ENCODE measurements at places on chromosomes 13 and 19.

GRCh38 chr19:15159251-15159650, 41.5 kb downstream of the NOTCH3 start:
- DNase-seq = no peak

GRCh38 chr13:111201304-111201940, 86.3 kb downstream of the ARHGEF7 start:
- no peak for DNase-seq

DNA sequence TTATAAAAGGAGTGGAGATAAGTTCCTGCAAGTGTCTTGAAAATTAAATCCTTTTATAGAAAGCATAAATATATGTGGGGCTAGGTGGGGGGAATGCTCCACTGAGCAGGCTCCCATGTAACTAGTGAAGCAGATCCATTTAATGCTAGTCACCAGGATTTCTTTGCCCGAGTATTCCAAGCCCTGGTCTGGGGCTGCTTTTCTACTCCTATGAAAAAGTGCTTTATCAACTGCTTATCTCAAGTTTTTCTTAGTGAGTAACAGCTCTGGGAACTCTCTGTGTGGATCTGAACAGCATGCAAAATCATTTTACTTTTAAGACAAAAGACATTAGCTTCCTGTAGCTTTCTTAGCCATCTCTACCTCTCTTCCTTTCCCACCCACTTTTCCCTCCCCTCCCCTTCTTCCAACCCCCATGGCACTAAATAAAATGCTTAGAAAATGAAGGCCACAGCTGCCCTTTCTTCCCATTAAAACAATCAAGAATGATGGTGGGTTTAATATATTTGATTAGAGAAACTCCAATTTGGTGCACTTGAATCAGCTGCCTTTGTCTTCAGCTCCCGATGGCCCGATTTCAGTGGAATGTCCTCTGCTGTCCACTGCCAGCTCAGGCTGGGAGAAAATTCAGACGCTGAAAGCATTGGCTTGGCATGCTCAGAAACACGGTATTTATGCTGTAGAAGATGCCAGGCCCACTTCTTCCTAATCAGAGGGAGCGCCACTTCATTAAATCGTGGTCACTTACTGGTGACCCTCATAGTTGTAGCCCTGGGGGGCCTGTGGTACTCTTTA, 475.1 kb downstream of the FOXO1 start:
- no peak for DNase-seq

- DNase-seq = no peak
These were observed 36.7 kb upstream of the CD177 start for GRCh38 chr19:43316591-43317319.

- DNase-seq = no peak
These were observed 33.2 kb upstream of the PEPD start for GRCh38 chr19:33554821-33555220.

GRCh38 chr19:51490676-51491075, 10.9 kb downstream of the SIGLEC12 start:
- no peak for DNase-seq

- no peak for DNase-seq
These were observed 14.4 kb downstream of the SPINT2 start for GRCh38 chr19:38278751-38279150.

- DNase-seq = no peak
These were observed 14.6 kb downstream of the PROSER1 start for GRCh38 chr13:39023316-39023715.

- DNase-seq = no peak
These were observed 828 bp upstream of the PBX4 start for GRCh38 chr19:19619181-19619848.

GRCh38 chr13:37375071-37375470, 223.5 kb downstream of the POSTN start:
- no peak for DNase-seq

- no peak for DNase-seq
These were observed 17.9 kb downstream of the ZNF700 start for GRCh38 chr19:11942843-11943108.

- DNase-seq = no peak
These were observed 61.6 kb downstream of the UNC13A start for GRCh38 chr19:17626456-17627015.

DNA sequence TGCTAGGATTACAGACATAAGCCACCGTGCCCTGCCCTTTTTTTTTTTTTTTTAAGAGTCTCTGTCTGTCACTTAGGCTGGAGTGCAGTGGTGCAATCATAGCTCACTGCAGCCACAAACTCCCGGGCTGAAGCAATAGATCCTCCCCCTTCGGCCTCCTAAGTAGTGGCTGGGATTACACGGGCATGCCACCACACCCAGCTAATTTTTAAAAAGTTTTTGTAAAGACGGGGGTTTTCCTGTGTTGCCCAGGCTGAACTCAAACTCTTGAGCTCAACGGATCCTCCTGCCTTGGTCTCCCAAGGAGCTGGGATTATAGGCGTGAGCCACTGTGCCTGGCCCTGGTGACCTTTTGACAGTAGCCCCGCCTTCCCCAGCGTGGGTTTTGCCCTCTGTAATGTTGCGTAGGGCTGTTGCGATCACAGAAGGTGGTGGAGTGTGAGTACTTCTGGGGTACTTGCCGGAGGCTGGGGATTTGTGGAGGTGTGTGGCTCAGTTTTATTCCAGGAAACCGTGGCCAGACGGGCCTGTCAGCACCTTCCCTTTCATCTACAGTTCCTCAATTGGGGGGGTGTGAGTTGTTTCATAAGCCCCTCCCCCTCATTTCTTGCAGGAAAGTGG, 11.6 kb upstream of the RETN start:
- no peak for DNase-seq

- no peak for DNase-seq
These were observed 40.6 kb downstream of the DPF1 start for GRCh38 chr19:38183251-38183897.

DNA sequence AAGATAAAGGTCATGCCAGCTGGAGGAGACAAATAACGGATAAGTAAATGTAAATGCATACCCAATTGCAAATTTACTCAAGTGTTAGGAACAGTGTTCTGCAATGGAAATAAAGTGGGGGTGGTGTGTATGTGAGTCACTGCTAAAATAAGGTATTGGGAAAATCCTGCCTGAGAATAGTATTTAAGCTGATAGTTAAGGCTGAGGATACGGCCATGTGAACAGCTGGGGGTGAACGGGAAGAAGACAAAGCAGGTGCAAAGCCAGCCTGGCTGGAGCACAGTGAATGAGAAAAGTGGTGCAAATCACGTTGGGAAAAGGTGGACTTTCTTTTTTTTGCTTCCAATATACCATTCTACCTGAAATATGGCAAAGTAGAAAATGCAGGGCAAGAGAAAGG, 242.4 kb upstream of the SLC10A2 start:
- DNase-seq = no peak

DNA sequence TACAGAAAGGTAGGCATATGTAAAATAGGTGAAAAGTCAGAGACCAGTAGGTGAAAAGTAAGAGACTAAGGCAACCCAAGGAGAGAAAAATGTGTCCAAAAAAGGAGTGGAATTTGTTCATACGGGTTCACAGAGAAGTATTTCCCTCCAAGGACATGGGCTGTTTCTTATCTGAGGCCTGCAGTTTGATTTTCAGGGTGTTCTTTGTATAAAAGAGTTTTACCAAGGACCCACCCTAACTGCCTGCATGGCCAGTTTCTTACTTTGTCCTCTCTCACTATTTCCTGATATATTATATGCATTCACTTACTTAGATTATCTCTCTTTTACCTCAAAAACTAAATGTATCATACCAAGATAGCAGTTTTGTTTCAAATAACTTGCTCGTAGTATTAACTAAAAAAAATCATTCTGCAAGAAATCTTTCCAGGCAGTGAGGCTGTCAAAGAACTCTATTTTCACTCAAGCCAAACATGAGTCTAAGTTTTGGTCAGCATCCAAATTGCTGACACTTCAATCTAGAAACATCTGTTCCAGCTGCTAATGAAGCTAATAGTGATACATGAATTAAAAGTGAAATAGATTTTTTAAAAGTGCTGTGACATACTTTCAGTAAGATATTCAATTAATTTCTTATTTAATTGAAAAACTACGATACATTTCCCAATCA, 141.4 kb upstream of the SGCG start:
- DNase-seq = no peak

DNA sequence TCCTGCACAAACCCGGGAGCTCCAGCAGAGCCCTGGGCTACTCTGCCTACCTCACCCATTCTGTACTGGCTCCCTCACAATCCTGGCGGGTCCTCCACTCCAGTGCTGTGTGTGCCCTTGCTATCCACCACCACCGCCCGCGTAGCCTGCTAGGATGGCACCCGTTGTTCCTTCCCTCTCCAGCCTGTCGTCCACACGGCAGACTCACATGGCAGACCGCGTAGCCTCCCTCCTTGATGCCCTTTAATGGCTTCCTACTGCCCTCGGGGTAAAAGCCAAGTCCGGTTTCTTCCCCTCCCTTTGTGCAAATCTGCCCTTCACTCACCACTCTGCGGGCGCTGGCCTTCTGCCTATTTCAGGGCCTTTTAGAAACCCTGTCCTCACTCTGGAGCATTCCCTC, 106.6 kb downstream of the RAB20 start:
- no peak for DNase-seq

DNA sequence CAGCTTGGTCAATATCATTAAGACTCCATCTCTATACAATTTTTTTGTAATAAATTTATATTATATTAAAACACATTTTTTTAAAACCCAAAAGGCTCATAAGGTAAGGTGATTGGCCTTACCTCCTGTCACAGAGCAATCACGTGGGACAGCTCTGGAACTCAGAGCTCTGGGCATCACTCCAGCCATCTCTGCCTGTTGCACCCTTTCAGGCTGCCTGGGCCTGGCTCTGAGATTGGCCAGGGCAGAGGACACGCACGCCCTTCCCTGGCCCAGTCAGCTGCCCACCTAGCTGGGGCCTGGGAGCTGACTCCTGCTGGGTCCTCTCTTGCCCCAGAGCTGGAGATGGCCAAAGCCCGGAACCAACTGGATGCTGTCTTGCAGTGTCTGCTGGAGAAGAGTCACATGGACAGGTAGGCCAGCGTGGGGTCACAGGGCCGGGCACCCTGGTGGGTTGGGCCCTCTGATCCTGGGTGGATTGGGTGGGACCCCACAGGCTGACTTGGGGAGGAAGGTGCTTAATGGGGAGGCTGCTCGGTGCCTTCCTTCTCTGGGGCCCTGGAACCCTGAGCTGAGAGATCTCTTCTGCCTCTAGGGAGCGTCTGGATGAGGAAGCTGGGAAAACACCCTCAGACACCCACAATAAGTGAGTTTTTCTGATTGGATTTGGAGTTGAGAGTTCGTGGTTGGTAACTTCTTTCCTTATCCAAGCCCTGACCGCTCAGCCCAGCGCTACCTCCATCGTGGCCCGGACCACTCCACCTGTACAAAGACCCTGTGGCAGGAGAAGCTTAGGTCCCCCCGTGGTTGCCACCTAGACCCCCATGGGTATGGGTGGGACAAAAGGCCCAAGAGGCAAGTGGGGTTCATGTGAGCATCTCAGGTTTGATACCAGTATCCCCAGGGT, 3.7 kb downstream of the LIN37 start:
- DNase-seq = no peak

- DNase-seq = no peak
These were observed 58.5 kb upstream of the GPR12 start for GRCh38 chr13:26819046-26819445.

GRCh38 chr13:90918536-90918935, 429.0 kb upstream of the MIR17HG start:
- no peak for DNase-seq

- no peak for DNase-seq
These were observed 532.4 kb upstream of the SGCG start for GRCh38 chr13:22648320-22648801.

DNA sequence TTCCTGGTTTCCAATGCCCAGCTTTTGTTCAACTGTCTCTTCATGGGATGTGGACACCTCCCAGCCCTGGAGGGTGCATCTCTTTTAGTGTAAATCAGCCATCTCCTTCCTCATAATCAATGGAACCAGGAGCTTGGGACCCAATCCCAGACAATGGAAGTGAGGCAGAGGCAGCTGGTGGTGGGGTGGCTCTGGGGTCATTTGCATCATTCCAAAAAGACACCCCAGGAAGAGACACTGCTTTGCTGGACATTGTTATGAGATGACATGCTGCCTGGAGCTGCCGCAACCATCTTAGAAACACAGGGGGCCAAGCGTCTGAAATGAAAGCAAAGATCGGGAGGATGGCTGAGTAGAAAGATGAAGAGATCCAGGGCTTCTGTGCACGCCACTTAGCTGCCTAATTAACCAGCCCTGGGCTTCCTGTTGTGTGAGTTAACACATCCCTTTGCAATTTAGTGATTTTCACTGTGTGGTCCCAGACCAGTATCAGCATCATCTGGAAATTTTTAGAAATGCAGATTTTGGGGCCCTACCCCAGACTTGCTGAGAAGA, 36.1 kb downstream of the IRS2 start:
- DNase-seq = no peak

DNA sequence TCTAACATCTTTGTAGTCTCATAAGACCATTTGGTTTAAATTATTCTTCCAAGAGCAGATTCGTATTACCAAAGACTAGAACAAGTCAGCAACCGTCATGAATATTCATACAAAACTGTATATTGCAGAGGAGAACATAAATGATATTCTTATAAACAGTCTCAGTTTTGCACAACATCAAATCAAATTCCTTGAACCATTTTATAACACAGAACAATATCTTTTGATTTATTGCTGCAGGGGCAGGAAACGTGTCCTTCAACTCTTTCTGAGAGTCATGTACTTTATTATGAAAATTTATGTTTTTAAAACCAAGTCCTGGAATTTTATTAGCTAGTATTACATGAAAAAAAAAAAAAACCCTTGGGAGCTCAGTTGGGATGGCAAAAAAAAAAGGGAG, 26.2 kb downstream of the SIGLECL1 start:
- no peak for DNase-seq

- DNase-seq = no peak
These were observed 18.8 kb downstream of the ZSCAN5A start for GRCh38 chr19:56295531-56296455.

DNA sequence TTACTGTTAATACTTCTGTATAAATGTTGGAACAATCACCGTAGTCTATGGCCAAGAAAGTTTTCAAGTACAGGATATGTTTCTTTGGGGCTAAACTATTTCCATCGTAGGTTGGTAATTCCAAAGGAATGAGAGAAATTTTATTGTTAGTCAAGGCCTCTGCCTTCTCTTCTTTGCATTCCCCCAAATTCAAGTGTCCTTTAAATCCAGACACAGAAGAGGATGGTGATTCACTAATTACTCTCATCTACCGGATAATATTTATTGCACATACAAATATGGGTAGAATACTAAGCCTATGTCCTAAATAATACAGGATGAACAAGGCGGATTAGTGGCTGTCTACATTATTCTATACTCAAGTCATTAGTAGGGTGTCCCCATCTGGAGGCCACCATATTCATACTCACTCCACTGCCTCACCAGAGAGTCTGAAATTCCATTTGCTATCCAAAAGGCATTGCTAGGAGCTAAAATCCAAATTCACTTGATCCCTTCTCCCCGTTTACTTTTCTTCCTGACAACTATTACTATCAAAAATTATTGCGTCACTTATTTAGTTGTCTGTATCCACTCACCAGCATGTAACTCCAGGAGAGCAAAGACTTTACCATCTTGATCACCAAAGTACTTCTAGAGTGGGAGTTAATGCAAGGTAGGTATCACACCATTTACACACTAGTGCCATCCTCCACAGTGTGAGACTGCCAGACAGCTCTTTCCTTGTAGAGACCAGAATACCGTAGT, 82.4 kb upstream of the SGCG start:
- DNase-seq = no peak
